ENCODE measurements at places on chromosomes 2 and 18.
A peak's percentile ranks its signal among the peaks of the same experiment; 100 is the strongest.

DNA sequence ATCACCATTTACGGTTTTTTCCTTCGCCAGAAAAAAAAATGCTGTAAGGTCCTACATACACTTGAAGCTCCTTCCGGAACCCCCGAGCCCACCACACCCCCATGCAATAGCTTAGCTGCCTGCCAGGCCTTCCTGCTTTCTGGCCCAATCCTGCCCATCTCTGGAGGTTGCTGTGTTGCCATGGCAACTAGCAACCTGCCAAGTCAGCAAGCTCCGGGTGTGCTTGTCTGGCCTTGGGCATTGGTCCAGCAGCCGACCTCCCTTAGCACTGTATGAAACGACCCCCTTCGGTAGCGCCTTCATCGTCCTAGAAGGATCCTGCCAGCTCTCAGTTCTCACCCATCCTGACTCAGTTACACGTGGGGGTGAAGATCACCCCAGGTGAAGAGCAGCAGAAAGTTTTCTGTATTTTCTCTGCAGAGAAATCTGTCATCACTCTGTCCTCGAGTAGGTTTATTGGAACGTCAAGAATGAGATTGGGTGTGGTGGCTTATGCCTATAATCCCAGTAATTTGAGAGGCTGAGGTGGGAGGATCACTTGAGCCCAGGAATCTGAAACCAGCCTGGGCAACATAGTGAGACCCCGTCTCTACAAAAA is 47.4 kb upstream of the MTCL1 start:
- no peak for DNase-seq

GRCh38 chr2:101788995-101789970 is 91.8 kb downstream of the MAP4K4 start:
- DNase-seq = no peak

DNA sequence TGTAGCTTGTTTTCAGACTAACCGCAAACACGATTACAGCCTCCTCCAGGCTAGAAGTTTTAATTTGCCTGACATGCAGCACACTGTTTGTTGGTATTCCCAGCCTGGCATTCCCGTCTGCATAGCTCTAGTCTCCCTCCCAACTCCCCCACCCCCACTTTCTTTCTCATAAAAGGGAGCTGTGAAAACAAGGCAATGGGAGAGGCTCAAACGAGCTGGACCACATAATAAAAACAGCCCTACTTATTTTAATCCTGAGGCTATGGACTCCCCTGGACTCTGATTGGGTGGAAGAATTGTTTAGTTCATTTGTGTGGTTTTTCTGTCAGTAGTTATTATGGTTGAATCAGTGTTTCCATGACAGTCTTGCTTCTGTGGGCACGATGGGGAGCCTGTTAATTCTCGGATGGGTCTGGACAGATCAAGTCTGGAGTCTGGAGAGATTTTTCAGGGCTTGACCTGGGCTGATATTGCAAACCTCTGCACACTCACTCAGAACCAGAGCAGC is 1.2 kb downstream of the STON1 start:
- DNase-seq = peak; percentile 24

DNA sequence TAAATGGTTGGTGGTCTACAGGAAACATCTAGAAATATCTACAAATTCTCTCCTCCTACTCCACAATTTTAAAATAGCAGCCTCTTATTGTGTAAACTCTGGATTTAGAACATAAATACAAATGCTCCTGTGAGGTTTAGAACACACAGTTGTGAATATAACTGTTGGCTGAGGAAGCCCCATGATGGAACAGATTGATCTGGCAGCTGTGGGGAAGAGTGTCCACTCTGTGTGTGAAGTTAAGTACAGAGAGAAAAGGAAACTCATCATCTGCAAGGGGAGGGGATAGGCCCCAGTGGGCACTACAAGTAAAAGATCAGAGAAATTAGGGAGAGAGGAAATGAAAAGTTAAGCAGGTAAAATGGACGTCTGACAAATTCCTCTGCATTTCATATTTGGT is 422.7 kb upstream of the FSHR start:
- no peak for DNase-seq

DNA sequence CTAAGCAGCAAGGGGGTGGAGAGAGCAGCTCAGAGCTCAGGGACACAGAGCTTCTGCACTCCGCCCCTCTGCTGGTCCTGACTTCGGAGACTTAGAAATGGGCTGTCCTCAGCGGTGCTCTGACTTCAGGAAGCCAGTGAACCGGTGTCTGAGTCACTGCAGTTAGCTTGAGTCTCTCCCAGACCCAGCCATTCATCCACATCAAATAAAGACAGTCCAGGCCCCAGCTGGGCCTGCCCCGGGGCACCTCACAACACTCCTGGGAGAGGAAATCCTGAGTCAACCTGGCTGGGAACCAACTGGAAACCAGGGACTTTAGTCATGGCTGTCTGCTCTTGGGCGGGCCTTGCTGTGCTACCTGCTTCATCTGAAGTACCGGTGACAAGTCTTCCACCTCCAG is 5.4 kb upstream of the ITGB6 start:
- no peak for DNase-seq

- no peak for DNase-seq
These were observed 10.3 kb downstream of the FBLN7 start for GRCh38 chr2:112148477-112148876.

DNA sequence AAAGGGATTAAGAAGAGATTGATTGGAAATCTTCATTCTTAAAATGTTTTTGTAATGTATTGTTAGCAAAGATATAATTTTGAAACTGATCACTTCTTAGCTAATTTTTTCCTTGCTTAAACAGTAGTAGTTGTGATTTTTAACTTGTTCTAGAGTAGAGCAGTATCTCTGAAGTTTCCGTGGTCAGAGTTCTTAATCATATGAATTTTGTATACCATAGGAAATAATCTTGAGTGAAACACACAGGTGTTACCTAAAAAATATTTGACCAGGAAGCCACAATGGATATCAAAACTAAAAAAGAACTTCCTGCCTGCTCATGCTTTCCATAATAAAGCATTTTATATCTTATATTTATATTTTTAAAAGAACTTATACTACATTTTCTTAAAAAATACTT is 907.1 kb downstream of the ERBB4 start:
- DNase-seq = no peak

DNA sequence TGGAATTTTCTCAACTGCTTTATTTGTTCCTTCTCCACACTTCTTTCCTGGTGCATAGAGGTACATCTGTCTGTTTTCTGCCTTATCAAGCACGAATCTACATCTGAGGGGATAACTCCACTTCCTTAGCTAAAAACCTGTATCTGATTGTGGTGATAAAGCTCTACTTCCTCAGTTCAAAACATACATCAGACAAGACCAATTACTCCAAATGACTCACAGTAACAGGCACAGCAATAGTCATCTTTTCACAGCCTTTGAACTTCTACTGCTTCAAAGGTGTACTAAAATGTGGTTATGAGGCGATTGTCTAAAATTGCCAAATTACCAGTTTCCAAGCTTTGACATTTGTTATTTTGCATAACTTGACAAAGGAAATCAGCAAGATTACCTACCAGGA is 803.6 kb upstream of the ZEB2 start:
- no peak for DNase-seq

DNA sequence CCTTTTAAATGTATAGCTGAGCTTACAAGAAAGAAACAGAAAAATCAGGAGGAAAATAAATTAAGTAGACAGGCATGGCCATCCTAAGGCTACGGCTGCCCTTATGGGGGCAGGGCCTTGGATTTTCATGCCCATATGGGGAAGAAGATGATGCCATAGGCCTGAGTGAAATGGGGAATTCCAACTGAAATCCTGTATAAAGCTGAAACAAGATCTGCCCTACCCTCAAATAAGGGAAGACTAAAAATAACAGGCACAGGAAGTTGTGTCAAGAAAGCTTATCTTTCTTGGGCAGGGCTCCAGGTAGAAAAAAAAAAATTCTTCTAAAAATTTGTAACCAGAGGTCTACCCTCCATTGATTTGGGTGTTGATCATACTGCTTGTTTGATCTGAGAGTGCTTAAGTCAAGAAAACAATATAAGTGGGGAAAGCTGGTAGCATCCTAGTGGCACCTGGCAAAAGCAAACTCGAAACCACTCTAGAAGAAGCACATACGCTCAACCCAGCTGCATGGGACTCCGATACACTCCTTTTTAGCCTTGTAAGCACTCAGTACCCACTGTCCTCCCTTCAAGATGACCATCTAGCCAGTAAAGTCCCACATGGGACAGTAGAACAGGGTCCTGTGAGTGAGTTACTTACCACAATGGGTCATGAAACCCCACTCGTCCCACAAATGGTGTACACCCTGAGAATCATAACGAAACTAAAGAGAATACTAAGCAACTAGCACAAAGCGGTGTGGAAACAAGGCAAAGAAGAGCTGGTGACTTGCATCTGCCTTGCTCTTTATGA is 22.3 kb downstream of the DNAH7 start:
- no peak for DNase-seq

- DNase-seq = no peak
These were observed 13.3 kb downstream of the NEU4 start for GRCh38 chr2:241822264-241822623.

GRCh38 chr2:177078416-177078815 is 134.2 kb upstream of the HNRNPA3 start:
- no peak for DNase-seq

GRCh38 chr2:66560683-66561082 is 125.8 kb downstream of the MEIS1 start:
- no peak for DNase-seq

- DNase-seq = no peak
These were observed 172.0 kb downstream of the SLC4A10 start for GRCh38 chr2:161796192-161796591.
